ENCODE measurements at places on chromosomes 5 and 9. TPM values are rescaled to one million over a fixed set of nuclear protein-coding genes. Genes with fewer than 3 reads are reported as not detected.

DNA sequence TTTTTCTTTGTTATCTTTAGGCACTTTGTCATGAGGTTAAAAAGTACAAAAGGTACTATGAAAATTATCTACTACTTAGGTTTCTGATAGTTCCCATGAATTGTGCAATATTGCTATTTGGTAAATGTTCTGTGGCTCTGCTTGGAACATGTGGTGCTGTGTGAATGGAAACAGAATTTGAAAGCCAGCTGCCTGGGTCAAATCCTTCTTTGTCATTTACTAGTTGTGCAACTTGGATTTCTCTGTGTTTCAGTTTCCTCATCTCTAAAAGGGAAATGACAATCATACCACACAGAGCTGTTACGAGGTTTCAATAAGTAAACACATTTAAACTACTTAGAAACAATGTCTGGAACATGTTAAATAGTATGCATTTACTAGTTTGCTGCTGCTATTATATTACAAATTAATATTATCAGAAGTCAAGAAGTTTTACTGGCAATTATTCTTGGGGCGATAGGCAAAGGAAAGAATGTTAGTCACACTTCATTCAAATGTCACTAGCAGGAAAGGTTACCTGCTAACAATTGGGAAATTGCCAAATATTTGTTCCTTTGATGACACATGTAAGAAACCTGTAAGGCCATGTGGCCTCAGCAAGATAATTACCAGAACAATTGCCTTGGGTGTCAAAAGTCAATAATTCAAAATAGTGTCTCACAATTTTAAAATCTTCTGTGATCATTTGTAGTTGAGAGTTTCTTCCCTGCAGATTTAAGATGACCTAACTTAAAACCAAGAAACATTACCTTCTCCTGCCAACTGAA is 184.8 kb downstream of the KIAA0825 start:
- no peak for DNase-seq
- H3K4me3 ChIP-seq = no peak overlapping the region
- H3K36me3 ChIP-seq = peaks cover 3% of the 10 kb centered on the region
- H3K27me3 ChIP-seq = no peaks in the 10 kb centered on the region

DNA sequence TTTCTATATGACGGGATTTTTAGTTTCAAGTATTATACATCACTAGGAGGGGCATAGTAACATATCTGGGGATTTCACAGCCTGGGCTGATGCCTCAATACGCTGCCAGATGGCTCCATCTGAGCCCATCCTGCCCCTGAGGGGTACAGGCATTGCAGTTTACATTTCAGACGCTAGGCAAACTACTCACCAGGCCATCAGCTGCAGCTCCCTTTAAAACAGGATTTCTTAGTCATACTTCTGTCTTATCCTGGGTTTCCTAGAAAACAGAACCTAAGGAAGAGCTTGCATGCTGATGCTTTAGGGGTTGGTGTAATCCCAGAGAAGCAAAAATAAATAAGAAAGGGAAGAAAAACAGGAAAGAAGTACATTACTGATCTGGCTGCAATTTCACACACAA is 372.8 kb upstream of the PIK3R1 start:
- DNase-seq = no peak
- H3K36me3 ChIP-seq = no peaks in the 10 kb centered on the region
- no peak overlapping the region for H3K27ac ChIP-seq
- H3K4me1 ChIP-seq = no peaks in the 10 kb centered on the region
- no peak overlapping the region for H3K4me3 ChIP-seq

- peak overlapping the region; percentile 87 for H3K27ac ChIP-seq
- no peak overlapping the region for H3K4me3 ChIP-seq
These were observed 1.3 kb upstream of the KLHL9 start for GRCh38 chr9:21336457-21336856.

DNA sequence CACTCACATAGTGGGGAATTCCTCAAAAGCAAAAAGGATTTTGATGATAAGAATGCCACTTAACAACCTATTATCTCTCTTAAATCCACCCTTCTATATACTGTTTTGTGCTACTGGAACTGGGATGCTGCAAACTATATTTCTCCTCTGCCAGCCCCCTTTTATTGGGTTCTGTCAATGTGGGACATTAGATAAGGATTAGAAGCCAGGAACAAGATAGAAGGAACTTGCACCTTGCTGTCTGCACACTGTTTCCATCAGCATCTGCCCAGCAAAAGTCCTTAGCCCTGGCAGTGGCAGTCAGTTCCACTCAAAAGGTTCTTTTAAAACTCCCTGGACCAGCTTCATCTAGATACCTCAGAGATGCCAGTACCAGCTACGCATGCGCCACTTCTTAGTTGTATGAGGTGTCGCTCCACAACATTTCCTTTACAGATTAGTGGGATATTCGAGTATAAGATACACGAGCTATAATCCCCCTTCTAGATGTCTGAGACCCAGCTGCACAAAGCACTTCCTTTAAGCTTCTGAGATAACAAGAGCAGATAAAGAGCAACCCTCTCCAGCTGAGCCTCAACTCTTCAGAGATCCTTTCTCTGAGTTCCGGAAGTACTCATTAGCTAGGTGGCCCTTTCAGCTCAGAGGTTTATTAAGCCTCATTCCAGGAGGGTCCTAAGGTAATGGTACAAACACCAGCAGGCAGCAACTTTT is 45.3 kb downstream of the CERT1 start:
- no peak for DNase-seq
- H3K36me3 ChIP-seq = peaks cover 39% of the 10 kb centered on the region
- H3K4me3 ChIP-seq = no peak overlapping the region

GRCh38 chr9:109770101-109770500 is 9.9 kb upstream of the PALM2AKAP2 start:
- no peak overlapping the region for H3K27ac ChIP-seq
- DNase-seq = no peak
- peaks cover 18% of the 10 kb centered on the region for H3K27me3 ChIP-seq
- no peaks in the 10 kb centered on the region for H3K4me1 ChIP-seq
- no peaks in the 10 kb centered on the region for H3K36me3 ChIP-seq

GRCh38 chr5:144194144-144194543 is 23.5 kb downstream of the KCTD16 start:
- no peaks in the 10 kb centered on the region for H3K36me3 ChIP-seq
- DNase-seq = no peak
- H3K27ac ChIP-seq = no peak overlapping the region
- no peak overlapping the region for H3K4me3 ChIP-seq
- H3K4me1 ChIP-seq = peaks cover 10% of the 10 kb centered on the region

DNA sequence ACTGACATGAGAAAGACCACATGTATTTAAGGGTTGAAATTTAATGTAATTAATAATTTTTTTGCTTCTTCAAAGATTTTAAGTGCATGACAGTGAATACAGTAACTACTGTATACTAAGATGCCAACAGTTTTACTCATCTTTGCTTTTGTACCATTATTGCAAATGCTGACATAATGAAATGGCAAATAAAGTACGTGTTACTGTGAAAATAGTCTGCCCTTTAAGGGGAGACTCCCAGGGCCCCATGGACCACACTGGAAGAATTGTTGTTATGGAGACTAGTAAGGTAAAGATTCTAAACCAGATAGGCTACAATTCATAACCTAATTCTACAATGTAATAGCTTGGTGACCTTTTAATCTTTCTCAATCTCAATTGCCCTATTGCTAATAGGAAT is 84.7 kb downstream of the NR3C1 start:
- no peak overlapping the region for H3K4me3 ChIP-seq
- H3K4me1 ChIP-seq = peaks cover 69% of the 10 kb centered on the region
- no peak overlapping the region for H3K27ac ChIP-seq
- no peak for DNase-seq
- no peaks in the 10 kb centered on the region for H3K27me3 ChIP-seq
- peaks cover 7% of the 10 kb centered on the region for H3K36me3 ChIP-seq

GRCh38 chr9:69445251-69445650 is 120.2 kb downstream of the ENTREP1 start:
- no peak for DNase-seq
- no peak overlapping the region for H3K4me3 ChIP-seq
- H3K27ac ChIP-seq = no peak overlapping the region
- H3K27me3 ChIP-seq = peaks cover 3% of the 10 kb centered on the region
- H3K4me1 ChIP-seq = no peaks in the 10 kb centered on the region
- no peaks in the 10 kb centered on the region for H3K36me3 ChIP-seq

DNA sequence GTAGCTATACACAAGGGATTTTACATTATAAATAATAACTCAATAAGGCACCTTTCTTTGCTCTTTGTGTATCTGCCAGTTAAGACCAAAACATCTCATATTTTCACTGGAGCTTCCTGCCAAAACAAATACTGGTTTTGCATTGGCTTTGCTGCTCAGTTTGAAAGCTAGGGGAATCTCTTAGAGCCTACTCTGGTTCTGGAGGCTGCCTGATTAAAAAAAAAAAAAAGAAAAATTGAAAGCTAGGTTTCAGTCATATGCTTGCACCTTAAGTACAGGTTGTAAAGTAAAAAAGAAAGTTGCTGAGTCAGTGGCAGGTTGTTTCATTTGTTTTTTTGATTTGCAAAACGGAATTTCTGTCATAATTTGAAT is 2.3 kb downstream of the DENND4C start:
- H3K4me1 ChIP-seq = peaks cover 16% of the 10 kb centered on the region
- DNase-seq = no peak
- H3K36me3 ChIP-seq = no peaks in the 10 kb centered on the region
- no peak overlapping the region for H3K4me3 ChIP-seq
- no peak overlapping the region for H3K27ac ChIP-seq
- no peaks in the 10 kb centered on the region for H3K27me3 ChIP-seq

DNA sequence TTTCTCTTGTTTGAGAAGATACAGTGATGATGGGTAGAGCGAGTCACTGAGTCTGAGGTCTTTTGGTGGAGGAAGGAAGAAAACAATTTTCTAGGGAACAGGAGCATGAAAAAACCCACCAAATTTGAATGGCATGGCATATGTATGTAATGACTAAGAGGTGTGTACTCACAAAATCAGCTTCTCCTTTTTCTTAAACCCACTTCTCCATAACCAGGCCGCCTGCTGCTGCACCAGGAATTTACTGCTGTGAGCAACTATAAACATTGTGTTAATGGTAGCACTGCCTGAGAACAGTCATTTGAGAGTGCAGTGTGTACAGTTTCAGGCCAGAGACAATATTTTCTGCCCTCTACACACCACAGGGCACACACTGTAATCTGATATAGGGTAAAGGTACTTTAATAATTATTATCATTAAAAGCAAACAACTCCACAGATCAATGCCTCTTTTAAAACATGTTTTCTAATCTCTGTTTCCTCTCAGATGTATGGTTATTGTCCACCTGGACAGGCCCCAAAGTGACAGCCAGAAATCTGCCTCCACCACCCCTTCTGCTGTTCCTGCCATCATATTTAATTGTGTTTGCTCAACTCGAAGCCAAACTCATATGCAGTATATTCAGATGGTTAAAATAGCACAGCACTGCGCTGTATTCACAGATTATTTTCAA is 241.6 kb downstream of the KIAA0825 start:
- no peaks in the 10 kb centered on the region for H3K36me3 ChIP-seq
- no peaks in the 10 kb centered on the region for H3K27me3 ChIP-seq
- H3K27ac ChIP-seq = no peak overlapping the region
- no peaks in the 10 kb centered on the region for H3K4me1 ChIP-seq

DNA sequence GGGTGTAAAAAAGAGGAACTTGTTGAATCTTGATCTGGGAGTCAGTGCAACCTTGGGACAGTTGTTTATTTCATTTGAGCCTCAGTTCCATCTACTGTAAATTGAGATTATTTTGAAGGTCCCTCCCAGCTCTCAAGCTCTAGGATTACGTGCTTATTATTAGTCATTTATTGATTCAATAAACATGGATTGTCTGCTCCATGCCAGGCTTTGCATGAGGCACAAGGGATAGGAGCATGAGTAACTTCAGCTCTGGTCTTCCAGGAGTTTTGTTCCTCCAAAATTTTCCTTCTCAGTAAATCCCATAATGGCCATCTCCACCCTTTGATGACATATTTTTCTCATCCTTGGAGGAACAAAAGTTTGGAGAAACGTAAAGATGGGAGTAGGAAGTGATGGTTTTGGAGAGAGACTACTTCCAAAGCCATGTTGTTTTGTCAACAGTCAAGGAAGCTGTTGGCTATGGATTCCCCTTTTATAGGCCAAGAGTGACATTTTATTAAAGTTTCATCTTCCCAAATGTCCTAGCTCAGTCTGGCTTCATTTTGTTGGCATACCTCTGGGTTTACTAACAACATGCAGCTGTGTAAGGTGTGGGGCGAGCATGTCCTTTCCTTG is 244.6 kb downstream of the DMRT2 start:
- H3K4me1 ChIP-seq = no peaks in the 10 kb centered on the region
- H3K27ac ChIP-seq = no peak overlapping the region
- H3K36me3 ChIP-seq = no peaks in the 10 kb centered on the region

GRCh38 chr5:78540335-78541085 is 108.1 kb downstream of the LHFPL2 start:
- DNase-seq = no peak
- no peaks in the 10 kb centered on the region for H3K36me3 ChIP-seq
- peaks cover 2% of the 10 kb centered on the region for H3K27me3 ChIP-seq
- H3K4me1 ChIP-seq = no peaks in the 10 kb centered on the region
- H3K27ac ChIP-seq = no peak overlapping the region
- H3K4me3 ChIP-seq = no peak overlapping the region

- peaks cover 2% of the 10 kb centered on the region for H3K27me3 ChIP-seq
- H3K4me3 ChIP-seq = no peak overlapping the region
- peaks cover 6% of the 10 kb centered on the region for H3K4me1 ChIP-seq
- H3K27ac ChIP-seq = no peak overlapping the region
- DNase-seq = no peak
These were observed 80.3 kb downstream of the HMHB1 start for GRCh38 chr5:143892271-143892670.

DNA sequence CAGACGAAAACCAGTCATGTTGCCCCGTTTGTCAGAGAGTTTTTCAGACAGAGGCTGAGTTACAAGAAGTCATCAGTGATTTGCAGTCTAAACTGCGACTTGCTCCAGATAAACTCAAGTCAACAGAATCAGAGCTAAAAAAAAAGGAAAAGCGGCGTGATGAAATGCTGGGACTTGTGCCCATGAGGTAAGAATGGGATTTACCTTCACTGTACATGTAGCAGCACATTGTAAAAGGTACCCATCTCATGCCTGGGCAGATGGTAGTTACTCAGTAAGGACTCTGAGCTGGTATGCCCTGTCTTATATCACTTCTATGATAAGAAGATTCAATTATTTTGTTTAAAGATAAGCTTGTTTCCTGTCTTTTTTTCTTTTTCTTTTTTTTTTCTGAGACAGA is 38.8 kb downstream of the RAD50 start:
- DNase-seq = no peak
- H3K36me3 ChIP-seq = peaks cover 35% of the 10 kb centered on the region
- no peaks in the 10 kb centered on the region for H3K4me1 ChIP-seq
- H3K4me3 ChIP-seq = no peak overlapping the region

- peaks cover 21% of the 10 kb centered on the region for H3K27me3 ChIP-seq
- no peaks in the 10 kb centered on the region for H3K4me1 ChIP-seq
- no peak overlapping the region for H3K27ac ChIP-seq
- no peaks in the 10 kb centered on the region for H3K36me3 ChIP-seq
- DNase-seq = no peak
- no peak overlapping the region for H3K4me3 ChIP-seq
These were observed 17.6 kb upstream of the WHRN start for GRCh38 chr9:114522847-114523246.

GRCh38 chr5:98880598-98880997 is 48.2 kb downstream of the CHD1 start:
- peaks cover 45% of the 10 kb centered on the region for H3K36me3 ChIP-seq
- no peaks in the 10 kb centered on the region for H3K27me3 ChIP-seq
- H3K27ac ChIP-seq = no peak overlapping the region
- DNase-seq = no peak

JADE2 gene
- total RNA-seq = 81.6 TPM

C5orf52 gene
- not detected for total RNA-seq

ADAMTS19 gene
- total RNA-seq = not detected

GTF2H2C gene
- total RNA-seq = 46.9 TPM

ADGRV1 gene
- 0.05 TPM for total RNA-seq

ZNF658 gene
- 2.5 TPM for total RNA-seq

MYORG gene
- total RNA-seq = 1.9 TPM

IL4 gene
- total RNA-seq = 6.8 TPM

SLC6A3 gene
- total RNA-seq = not detected

NTNG2 gene
- 1.4 TPM for total RNA-seq

SHROOM1 gene
- 1.6 TPM for total RNA-seq

RLN2 gene
- total RNA-seq = 5.0 TPM

RGMB gene
- 3.8 TPM for total RNA-seq

Measured in activated CD4-positive, alpha-beta memory T cell treated with anti-CD3 and anti-CD28 coated beads for 36 hours (primary cell).